Iris pigment epithelial cell (primary cell): ENCODE measurements at places on chromosomes 7 and 10.

- DNase-seq, result peak; percentile 38
These were observed 32.4 kb downstream of the UNC5B start for GRCh38 chr10:71244431-71245419.

DNA sequence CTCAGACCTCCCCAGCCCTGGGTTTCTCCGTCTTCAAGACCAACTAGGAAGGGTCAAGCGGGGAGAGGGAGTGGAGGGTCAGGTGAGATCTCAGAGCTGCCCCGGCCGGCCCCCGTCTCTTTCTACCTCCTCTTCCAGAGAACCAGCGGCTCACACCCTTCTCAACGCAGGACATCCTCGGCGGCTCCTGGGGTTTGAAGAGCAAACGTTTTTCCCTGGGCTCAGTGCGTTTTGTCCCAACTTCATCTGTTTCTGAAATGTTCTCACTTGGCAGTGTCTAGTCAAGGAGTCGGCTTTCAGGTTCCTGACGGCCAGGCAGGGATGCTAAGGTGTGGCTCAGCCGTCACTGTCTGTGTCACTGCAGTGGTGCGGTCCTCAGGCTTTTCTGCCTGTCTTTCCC is 416.4 kb upstream of the FOXK1 start:
- DNase-seq, result no peak

GRCh38 chr10:62063795-62064472 is 162.4 kb downstream of the ARID5B start:
- peak; percentile 82 for DNase-seq

DNA sequence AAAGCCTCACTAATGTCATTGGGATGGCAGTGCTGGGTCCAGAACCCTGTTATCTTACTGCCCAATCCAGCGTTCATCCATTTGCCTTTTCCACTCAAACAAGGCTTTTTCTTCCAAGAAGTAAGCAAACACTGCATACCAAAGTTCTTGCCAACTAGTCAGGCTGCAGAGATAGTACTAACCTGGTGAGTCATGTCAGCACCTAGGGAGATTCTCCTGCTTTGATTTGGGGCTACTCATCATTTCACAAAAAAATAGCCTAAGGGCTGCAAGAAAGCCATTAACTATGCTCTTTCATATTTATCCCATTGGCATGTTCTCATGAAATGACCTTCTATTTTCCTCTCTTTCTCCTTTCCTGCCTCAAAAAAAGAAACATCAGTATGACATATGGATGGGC is 142.6 kb downstream of the TWIST1 start:
- DNase-seq, result peak; percentile 71

- peak; percentile 71 for DNase-seq
These were observed 301.5 kb downstream of the ZEB1 start for GRCh38 chr10:31620226-31621151.

- no peak for DNase-seq
These were observed at the start of gene DGKB for GRCh38 chr7:14902589-14903067. TSS of gene DGKB (minus strand) at chr7:14902751.

- DNase-seq, result peak; percentile 82
These were observed 147.3 kb downstream of the CELF2 start for GRCh38 chr10:11164803-11165590.

GRCh38 chr7:221978-222715 is 29.8 kb downstream of the FAM20C start:
- no peak for DNase-seq

DNA sequence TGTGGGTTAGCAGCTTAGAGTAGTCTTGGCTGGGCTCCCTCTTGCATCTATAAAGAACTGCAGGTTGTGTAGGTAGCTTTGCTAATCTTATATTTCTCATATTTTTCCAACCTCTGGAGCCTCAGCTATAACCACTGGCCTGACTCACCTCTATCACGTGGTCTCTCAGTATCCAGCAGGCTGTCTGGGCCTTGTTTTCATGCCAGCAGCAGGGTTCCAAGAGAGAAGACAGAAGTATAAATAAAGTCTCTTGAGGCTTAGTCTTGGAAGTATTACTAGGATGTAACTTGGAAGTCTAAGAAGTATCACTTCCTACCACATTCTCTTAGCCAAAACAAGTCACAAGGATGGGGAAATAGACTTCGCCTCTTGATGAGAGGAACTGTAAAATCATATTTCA is 73.3 kb downstream of the WIPF3 start:
- peak; percentile 49 for DNase-seq

GRCh38 chr10:71600849-71601248 is 118.7 kb downstream of the C10orf105 start:
- DNase-seq, result peak; percentile 77

DNA sequence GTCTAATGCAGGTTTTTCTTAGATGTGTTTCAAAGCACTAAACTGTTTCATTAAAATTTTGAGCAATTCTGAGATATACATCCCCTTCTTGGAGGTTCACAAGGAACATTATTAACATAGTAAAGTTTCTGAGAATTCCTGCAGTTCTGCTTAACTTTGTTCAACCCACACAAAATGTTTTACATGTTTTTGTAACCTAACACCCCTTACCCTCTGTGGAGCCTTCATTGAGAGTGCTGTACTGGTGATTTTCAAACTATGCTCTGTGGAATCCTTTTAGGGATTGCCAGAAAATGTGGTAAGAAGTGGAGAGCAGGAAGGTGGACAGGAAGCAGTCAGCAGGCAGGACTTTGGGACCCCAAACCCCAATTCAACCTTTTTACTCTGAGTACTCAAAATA is 53.6 kb upstream of the ABCB5 start:
- DNase-seq, result peak; percentile 8

DNA sequence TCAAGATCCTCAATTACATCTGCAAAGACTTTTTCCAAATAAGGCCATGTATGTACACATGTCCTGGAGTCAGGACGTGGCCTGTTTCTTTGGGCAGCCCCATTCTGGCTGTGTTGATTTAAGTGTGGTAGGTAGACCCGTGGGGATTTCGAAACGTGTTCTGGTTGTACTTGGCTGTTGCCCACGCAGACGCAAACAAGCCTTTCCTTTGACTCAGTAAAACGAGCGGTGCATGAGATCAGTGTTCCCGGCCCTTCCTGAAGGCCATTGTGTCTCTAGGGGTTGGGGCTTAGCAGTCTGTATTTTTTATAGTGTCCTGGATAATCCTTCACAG is 64.8 kb upstream of the DNAJB6 start:
- peak; percentile 100 for DNase-seq

- no peak for DNase-seq
These were observed 215.9 kb downstream of the MDFIC start for GRCh38 chr7:115137816-115138215.

GRCh38 chr10:93226619-93227018 is 152.9 kb downstream of the CYP26A1 start:
- no peak for DNase-seq

GRCh38 chr7:1407892-1408291 is 51.4 kb downstream of the MICALL2 start:
- no peak for DNase-seq

- peak; percentile 44 for DNase-seq
These were observed 6.0 kb downstream of the TSC22D4 start for GRCh38 chr7:100472854-100473499.

DNA sequence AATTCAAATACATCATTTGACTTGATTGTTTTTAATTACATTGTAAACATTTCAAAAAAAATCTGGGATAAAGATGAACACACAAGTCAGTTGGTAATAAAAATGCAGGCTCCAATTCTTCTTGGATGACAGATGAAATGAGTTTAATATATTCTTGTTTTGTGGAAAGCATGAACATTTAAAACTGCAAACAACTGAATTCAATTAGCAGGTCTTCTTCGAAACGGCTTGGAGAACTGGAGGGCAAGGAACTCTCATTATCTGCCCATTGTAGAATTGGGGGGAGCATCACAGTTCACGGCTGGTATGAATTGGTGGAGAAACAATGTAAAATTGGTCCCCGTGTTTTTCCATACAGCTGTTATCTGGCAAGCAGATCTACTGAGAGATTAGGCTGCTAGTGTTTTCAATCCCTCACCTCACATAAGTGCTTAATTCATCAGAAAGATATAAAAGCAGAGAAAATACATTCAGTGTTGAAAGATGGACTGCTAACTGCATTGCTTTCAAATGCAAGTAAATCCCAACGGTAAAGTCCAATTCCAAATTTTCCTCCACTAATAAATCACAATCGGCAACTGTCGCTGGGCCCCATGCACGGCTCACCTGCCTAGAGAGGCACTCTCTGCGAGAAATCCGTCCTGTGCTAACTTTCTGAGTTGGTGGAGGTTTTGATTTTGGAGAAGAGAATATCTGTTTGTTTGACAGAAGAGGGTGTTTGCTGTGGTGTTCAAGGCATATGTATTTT is 199.5 kb downstream of the ZNF438 start:
- no peak for DNase-seq

DNA sequence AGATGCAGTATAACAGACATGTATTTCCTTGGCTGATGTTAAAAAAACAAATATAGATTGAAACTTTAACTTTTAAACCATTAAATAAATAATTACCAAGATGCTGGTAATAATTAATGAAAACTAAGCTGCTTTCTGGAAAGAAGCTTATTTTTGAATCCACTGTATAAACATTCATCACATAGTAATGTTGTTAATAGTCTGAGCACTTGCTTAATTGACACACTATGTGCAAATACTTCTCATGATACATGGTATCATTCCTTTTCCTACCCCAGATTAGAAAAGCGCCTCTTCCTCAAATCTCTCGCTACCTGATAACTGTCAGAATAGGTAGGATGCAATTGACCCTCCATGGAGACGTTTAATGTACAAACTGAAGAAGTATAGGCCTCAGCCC is 15.0 kb upstream of the COL28A1 start:
- DNase-seq, result no peak

- DNase-seq, result no peak
These were observed 107.7 kb upstream of the PCLO start for GRCh38 chr7:83270407-83270806.

DNA sequence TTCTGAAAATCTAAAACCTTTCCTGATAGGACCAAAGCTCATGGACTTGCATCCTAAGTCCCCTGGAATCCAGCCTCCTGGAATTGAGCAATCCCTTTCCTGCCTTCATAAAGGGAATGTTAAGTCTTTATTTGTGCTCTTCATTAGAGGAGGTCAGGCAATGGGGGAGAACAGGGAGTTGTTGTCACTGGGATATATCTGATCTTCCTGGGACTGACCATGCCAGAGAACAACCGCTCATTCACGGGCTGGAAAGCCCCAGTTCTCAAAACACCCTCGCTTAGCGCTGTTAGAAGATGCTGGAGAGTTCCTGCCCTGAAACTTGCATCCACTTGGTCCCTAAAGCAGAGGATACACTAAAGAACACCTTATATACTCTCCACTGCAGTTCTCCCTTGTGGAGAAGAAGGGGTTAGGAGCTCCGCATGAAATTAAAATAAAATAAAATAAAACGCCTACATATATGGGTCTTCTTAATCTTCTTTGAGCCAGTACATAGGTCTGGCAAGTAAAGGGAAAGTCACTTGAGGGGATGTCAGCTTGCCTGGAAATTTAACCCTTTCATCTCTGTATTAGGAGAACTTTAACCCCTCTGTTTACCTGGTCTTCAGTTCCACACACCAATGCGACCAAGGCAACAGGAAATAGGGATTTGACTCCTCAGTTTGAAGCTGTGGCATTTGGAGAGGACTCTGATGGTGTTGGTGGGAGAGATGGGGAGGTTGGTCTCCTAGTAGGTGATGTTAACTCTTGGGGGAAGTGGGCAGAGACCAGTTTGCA is 1.2 kb downstream of the SORCS1 start:
- DNase-seq, result no peak

GRCh38 chr10:62709200-62709599 is 95.3 kb upstream of the ADO start:
- no peak for DNase-seq

GRCh38 chr7:80681272-80681885 is 42.9 kb downstream of the CD36 start:
- peak; percentile 51 for DNase-seq

GRCh38 chr7:94939395-94939794 is 32.0 kb downstream of the PPP1R9A start:
- no peak for DNase-seq

DNA sequence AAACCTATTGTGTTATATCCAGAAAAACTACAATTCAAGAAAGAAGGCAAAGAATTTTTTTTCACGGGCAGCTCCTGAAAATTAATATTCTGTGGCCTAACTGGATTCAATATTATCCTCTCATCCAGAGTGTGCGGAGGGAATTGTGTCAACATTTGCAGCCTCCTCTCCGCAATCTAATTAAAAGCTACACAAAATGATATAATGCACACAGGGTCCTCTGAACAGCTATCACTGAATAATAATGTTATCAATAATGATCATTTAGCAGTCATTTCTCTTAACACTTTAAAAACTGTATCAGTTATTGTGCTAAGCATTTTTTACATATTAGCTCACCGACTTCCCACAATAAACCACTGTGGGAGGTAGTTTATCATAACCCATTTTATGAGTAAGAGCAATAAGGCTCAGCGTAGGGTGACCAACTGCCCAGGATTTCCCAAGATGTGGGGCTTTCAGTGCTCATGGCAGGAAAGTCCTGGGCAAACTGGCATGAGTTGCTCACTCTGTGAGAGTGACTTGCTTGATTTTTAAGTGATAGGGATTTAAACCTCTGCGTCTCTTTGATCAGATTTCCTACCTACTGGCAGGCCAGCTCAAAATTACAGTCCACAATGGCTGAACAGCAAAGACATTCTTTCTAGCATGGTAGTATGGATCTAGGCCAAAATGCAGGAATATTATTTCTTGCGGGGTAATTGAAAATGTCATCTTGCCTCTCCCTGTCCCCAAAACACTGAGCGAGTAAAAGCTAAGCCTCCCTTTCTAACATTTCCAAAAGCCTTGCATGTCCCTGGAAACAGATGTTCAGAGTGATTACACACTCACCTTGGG is 65.7 kb downstream of the AOAH start:
- DNase-seq, result peak; percentile 96

- no peak for DNase-seq
These were observed 200.1 kb downstream of the SLC25A13 start for GRCh38 chr7:96121752-96122151.

DNA sequence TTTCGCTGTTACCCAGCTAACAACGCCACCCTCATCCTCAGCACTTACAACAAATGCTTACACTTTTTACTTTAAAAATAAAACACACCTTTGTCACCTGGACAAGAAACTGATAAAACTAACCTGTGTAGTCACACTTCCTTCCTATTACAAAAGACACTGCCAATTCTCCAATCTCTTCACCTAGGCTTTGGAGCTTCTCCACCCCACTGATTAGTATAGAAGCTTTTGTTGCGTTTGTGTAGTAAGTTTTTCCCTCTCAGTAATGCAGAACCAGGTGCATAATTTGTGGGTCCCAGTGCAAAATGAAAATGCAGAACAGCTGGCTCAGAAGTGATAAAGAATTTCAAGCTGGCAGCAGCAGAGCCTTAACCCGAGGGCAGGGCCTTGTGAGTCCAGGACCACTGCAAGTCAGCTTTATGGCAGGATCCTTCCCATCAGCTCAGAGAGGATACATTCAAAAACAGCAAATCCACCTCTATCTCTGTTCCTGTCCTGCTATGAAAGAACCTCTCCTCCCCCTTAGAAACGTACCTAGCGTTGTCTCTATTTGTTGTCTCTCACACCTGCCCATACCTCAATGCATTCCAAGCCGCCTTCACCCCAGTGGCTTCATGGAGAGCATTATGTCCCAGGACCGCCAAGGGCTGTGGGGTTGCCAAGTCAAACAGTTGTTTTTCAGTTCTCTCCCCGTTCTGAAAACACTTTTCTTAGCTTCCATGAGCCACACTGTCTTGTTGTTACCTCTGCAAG is 40.3 kb upstream of the EGFR start:
- no peak for DNase-seq
